ENCODE measurements at places on chromosomes 6 and 20. TPM values are rescaled to one million over a fixed set of nuclear protein-coding genes. Genes with fewer than 3 reads are reported as not detected.

DNA sequence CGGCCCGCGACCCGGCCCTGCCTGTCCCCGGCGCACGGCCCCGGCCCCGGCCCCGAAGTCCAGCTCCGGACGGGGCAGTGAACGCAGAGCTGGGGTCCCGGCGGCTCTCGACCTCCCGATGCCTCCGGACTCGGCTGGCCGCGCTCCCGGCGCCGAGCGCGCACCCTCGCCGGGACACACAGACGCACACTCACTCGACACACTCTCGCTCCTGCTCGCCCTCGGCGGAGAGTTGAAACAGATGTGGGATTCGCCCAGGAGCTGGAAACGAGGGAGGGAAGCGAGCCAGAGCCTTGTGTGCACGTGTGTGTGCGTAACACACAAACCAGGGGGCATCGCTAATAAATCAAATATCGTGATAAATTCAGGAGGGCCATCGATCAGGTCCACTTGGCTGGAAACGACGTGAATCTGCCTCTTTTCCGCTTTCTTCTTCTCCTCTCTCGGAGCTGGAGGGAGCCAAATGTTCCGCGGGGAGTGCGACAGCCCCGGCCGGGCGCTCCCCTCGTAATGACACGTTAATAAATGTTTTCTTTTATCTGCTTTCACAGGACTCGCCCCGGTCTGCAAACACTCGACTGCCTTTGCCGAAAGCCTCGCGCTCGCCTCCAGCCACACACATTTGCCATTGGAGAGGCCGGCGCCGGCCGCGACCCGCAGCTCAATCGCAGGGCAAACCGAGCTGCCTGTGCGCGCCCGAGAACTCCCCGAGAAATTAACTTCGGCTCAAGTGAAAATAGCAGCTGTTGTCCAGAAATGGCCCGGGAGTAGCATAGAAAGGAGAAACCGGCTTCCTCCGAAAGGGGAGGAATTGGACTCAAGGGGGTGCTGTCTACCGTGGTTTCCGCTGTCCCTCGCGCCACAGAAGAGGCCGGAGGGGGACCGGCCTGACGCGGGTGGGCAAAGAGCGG, 828 bp upstream of the SULF2 start:
- DNase-seq, result peak; percentile 75

GRCh38 chr6:125157280-125157679, 3.7 kb downstream of the TPD52L1 start:
- no peak for DNase-seq

- DNase-seq, result no peak
Measured at GRCh38 chr20:4728120-4728760, 6.5 kb downstream of the PRND start.

DNA sequence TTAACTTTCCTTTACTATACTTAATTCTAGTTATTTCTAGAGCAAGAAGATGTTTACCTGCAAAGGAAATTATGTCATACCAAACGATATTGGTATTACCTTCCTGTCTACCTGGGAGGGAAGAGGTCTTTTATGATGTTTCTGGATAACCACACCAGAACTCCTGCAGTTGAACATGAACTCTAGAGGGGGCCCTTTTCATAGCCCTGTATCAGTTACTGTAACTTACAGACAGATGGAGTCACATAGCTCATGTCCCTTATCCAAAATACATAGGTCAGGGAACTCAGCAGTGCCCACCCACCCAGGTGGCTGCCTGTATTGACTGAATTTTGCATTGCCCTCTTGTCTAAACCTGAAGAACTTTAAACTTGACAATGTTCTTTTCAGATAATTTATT, 35.1 kb upstream of the MYL9 start:
- no peak for DNase-seq

The SNAP91 gene
- polyA plus RNA-seq, result 1.8 TPM

The TPD52L1 gene
- 46.1 TPM for polyA plus RNA-seq

- DNase-seq, result peak; percentile 46
Measured at GRCh38 chr20:44780226-44780625, 30.1 kb downstream of the RIMS4 start.

The TCF21 gene
- not detected for polyA plus RNA-seq

DNA sequence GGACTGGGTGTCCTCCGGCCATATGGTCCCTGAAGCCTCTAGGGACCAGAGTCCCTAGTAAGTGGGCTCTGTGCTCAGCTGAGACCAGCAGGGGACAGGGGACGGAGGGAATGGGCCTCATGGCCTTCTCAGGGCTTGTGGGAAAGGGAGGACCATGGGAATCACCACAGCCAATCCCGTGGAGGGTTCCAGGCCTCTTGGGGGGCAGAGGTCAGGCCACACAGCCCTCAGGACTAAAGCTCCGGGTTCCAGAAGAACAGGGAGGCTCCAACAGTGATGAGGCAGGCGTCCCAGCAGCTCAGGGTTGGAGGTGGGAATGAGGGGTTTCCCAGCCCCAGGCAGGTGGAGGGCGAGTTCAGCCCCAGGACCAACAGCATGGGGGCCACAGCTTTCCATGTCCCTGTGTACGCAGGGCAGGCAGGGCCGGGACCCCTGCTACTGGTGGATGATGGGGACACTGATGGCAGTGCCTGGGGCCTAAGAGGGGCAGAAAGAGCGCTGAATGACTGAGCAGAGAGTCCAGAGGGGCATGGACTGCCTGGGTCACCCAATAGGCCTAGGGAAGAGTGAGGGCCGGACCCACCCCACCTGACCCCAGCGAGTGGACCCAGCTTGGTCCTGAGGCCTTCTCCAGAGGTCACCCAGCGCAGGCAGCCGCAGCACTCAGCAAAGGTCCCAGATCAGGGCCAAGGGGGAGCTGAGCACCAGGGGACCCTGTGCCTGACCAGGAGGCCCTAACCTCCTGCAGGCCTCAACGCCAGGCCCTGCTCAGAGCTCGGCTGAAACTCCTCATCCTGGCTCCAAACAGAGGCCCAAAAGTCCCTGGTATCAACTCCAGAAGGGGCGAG, 8.8 kb downstream of the MYL9 start:
- DNase-seq, result no peak

DNA sequence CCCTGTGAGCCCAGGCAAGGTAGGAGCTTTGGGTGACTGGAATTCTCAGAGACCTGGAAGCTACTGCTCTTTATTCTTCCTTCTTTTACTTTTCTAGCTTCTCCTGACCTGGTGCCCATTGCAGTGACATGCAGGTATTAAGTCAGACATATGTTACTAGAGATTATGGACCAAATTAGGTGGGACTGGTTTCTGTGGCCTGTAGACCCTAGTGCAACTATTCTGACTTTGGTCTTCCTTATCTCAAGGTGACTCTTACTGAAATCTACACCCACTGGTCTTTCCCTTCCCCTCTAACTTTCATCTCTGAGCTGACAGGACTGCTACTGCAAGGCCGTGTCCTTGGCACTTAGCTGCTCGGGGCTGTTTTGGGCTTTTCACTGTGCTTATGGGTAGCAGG, 24.4 kb upstream of the TMEM217 start:
- DNase-seq, result no peak

The GJA1 gene
- polyA plus RNA-seq, result 42.7 TPM

The TMEM14C gene
- polyA plus RNA-seq, result 96.1 TPM

DNA sequence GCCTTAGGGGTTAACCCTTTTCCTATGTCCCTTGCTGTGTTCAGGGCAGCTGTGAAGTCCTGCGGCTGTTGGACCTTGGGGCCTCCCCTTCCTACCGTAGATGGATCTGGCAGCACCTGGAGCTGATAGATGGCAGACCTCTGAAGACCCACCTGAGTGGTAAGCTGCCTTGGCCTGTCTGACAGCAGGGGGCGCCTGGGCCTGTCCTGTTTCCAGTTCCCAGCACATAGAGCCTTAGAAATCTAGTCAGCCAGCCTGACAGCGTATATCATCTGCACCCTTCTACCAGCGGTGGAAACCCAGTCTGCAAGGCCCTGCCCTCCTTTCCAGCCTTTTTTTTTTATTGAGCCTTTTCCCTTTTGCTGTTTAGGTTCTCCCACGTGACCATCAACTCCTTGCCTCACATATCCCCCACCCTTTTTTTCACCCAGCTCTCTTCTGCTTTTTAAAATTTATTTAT, 26.6 kb downstream of the CNBD2 start:
- peak; percentile 31 for DNase-seq

The FBXO5 gene
- 12.3 TPM for polyA plus RNA-seq

The SLC17A3 gene
- not detected for polyA plus RNA-seq

DNA sequence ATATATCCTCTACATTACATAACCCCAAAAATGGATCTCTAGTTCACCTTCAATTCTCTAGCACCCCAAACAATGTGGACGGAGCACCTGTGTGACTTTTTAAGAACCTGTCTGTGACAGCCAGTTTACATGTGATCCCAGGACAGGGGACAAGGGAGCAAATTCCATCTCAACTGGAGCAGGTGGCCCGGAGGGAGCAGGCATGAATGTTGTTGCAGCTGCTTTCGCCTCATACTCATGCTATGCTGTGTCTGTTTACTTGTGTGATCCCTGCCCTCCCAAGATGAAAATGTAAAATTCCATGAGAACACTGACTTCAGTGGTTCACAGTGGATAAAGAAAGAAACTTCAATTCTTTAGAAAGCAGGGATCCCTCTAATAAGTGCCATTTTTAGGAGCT, 600.3 kb downstream of the CDH26 start:
- no peak for DNase-seq

GRCh38 chr6:65803186-65803585, 96.2 kb upstream of the EYS start:
- DNase-seq, result no peak

DNA sequence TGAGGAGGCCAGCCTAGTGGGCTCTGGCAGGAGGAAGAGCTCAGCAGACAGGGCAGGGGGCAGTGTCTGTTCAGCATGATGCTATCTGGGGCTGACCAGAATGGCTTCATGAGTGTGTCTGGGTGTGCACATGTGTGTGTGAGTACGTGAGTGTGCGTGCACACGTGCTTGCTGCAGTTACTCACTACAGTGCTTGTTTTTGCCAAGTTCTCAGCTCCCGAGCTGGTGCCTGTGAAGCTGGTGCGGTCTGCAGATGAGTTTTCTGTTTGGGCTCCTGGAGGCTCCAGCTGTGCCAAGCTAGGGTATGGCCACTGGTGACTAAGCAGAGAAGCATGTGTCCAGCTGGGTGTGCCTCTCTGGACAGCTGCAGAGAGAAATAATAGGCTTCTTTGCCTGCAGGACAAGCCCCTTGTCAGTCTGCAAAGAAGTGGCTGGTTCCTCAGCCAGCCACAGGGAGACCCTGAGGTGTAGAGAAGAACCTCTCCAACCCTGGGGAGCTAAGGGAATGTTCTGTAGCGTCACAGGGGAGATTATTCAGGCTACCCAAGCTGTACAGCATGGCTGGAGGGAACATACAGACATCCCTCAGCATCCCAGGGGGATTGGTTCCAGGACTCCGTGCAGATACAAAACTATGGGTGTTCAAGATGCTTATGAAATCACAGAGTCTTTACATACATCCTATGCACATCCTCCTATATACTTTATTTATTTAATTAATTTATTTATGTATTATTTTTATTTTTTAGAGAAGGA, 40.2 kb upstream of the FAM50B start:
- DNase-seq, result no peak

The DAAM2 gene
- polyA plus RNA-seq, result 35.2 TPM

DNA sequence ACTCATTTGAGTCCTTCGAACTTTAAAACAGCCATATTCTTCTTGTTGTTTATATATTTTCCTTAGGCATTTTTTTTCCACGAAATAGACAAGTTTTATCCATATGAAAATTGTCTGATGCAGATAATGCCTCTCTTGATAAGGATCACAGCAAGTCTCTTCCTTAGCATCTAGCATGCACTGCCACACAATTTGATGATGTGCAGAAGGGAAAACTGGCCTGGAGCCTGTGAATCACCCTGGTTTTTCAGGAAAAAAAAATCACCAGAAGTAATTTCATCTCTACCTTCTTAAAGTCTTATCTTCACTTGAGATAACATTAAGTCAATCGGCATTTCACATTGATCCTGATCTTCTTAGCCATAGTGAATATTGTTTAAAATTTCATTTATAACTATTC, 199.8 kb downstream of the TENT5A start:
- no peak for DNase-seq

The DYNLT2 gene
- 2.9 TPM for polyA plus RNA-seq
